ENCODE measurements at places on chromosomes 4 and X. TPM values are rescaled to one million over a fixed set of nuclear protein-coding genes. Genes with fewer than 3 reads are reported as not detected.

Gene RAP2C
- 49.6 TPM for total RNA-seq

Gene NHSL2
- 10.8 TPM for total RNA-seq

Gene PLP1
- total RNA-seq: 265 TPM

GRCh38 chr4:10006601-10007435 lies 14.5 kb downstream of the SLC2A9 start:
- no peaks in the 10 kb centered on the region for H3K27me3 ChIP-seq
- H3K27ac ChIP-seq: no peak overlapping the region
- H3K36me3 ChIP-seq: no peaks in the 10 kb centered on the region
- H3K4me1 ChIP-seq: peaks cover 6% of the 10 kb centered on the region

GRCh38 chr4:21512353-21512752 lies 436.2 kb downstream of the KCNIP4 start:
- H3K36me3 ChIP-seq: no peaks in the 10 kb centered on the region
- H3K27ac ChIP-seq: no peak overlapping the region
- H3K4me1 ChIP-seq: no peaks in the 10 kb centered on the region
- peak; percentile 3 for DNase-seq

- H3K4me3 ChIP-seq: no peak overlapping the region
- no peak overlapping the region for H3K27ac ChIP-seq
- no peak for DNase-seq
- peaks cover 4% of the 10 kb centered on the region for H3K36me3 ChIP-seq
- no peaks in the 10 kb centered on the region for H3K27me3 ChIP-seq
These were observed 186.1 kb downstream of the CAMK2D start for GRCh38 chr4:113575401-113575800.

DNA sequence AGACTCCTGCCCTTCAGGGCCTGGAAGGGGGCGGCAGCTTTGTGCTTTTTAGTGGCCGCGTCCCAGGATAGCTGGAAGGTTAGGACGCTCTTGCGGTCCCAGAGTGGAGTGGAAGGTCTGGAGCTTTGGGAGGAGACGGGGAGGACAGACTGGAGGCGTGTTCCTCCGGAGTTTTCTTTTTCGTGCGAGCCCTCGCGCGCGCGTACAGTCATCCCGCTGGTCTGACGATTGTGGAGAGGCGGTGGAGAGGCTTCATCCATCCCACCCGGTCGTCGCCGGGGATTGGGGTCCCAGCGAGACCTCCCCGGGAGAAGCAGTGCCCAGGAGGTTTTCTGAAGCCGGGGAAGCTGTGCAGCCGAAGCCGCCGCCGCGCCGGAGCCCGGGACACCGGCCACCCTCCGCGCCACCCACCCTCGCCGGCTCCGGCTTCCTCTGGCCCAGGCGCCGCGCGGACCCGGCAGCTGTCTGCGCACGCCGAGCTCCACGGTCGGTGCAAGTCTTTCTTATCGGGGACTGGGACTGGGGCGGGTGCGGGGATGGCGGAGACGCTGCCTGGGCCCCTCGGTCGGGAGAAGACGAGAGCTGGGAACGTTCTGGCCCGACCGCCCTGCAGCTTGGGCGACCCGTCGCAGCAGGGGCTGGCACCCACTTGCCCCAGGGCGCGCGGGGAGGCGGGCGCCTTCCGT lies at the start of gene EDNRA:
Gene EDNRA, plus strand, starts transcription at position 207 of the 686 bp plus-strand sequence. CDS start 4,585 bp downstream, outside the sequence.
- peak within 1 kb of the TSS; percentile 79 for H3K27ac ChIP-seq
- no peaks in the 10 kb centered on the region for H3K36me3 ChIP-seq
- no peaks in the 10 kb centered on the region for H3K4me1 ChIP-seq
- peaks cover 29% of the 10 kb centered on the region for H3K27me3 ChIP-seq
- DNase-seq: peak; percentile 33

- no peak for DNase-seq
- no peak overlapping the region for H3K27ac ChIP-seq
- H3K27me3 ChIP-seq: no peaks in the 10 kb centered on the region
- H3K36me3 ChIP-seq: peaks cover 50% of the 10 kb centered on the region
These were observed 33.1 kb downstream of the DCTD start for GRCh38 chr4:182884040-182884439.

GRCh38 chr4:138242834-138243156 lies 646 bp upstream of the SLC7A11 start:
- no peaks in the 10 kb centered on the region for H3K27me3 ChIP-seq
- H3K36me3 ChIP-seq: no peaks in the 10 kb centered on the region
- H3K27ac ChIP-seq: peak overlapping the region; percentile 98
- H3K4me3 ChIP-seq: peak overlapping the region; percentile 79
- no peak for DNase-seq
- peaks cover 54% of the 10 kb centered on the region for H3K4me1 ChIP-seq

DNA sequence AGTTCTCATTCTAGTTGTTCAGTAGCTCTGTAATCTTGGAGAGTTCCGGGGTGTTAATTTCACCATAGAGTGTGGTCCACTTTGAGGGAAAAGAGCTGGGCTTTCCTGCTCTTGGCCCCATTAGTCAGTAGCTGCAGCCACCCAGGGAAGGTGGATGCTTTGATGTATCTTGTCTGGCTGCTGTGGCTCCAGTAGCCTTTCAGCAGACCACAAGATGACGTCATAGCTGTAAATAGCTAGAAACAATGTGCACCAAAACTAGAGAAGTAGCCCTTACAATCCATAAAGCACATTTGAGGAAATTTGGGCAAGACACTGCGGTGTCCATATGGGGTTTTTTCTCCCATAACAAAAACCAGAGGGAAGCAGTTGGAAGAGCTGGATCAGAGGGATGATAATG lies 32.9 kb upstream of the PRPS2 start:
- H3K4me3 ChIP-seq: no peak overlapping the region
- no peaks in the 10 kb centered on the region for H3K4me1 ChIP-seq
- peaks cover 3% of the 10 kb centered on the region for H3K27me3 ChIP-seq
- H3K27ac ChIP-seq: no peak overlapping the region

DNA sequence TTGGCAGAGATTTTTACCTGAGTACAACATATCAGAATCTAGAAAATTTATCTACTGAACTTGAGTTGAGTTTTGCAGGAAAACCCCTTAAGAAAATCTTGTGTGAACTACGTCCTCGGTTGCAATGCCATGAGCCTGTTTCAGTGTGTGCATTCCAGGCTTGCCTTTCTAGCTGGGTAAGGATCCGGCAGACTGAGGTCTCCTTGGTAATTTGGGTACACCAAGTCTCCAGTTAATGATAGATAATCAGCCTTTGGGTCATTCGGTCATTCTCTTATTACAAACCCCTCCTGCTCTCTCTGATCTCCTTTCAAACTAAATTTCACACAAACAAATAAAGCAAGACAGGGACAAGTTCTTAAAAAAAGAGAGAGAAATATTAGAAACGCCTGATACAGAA lies 5.9 kb upstream of the HAND2 start:
- H3K27ac ChIP-seq: no peak overlapping the region
- peaks cover 8% of the 10 kb centered on the region for H3K4me1 ChIP-seq
- no peak overlapping the region for H3K4me3 ChIP-seq
- peaks cover 5% of the 10 kb centered on the region for H3K36me3 ChIP-seq
- H3K27me3 ChIP-seq: peaks cover 100% of the 10 kb centered on the region
- no peak for DNase-seq

- H3K27me3 ChIP-seq: no peaks in the 10 kb centered on the region
- H3K36me3 ChIP-seq: no peaks in the 10 kb centered on the region
- H3K4me3 ChIP-seq: no peak overlapping the region
- no peak for DNase-seq
These were observed 38.5 kb upstream of the PROM1 start for GRCh38 chr4:16122308-16122711.

- H3K4me3 ChIP-seq: no peak overlapping the region
- no peaks in the 10 kb centered on the region for H3K36me3 ChIP-seq
- H3K4me1 ChIP-seq: no peaks in the 10 kb centered on the region
These were observed 8.5 kb upstream of the RAI2 start for GRCh38 chrX:17869580-17869979.

- H3K4me3 ChIP-seq: no peak overlapping the region
- H3K27ac ChIP-seq: no peak overlapping the region
- H3K36me3 ChIP-seq: no peaks in the 10 kb centered on the region
- no peaks in the 10 kb centered on the region for H3K27me3 ChIP-seq
These were observed 19.1 kb downstream of the MTNR1A start for GRCh38 chr4:186536285-186536684.

Data from neural crest cell (in vitro differentiated cells).